Left ventricle myocardium inferior (tissue), 1 donor: ENCODE measurements at places on chromosomes 5 and 9. TPM values are rescaled to one million over a fixed set of nuclear protein-coding genes. Genes with fewer than 3 reads are reported as not detected.

The PROB1 gene
- 46.3 TPM for total RNA-seq

The KIAA0825 gene
- total RNA-seq = 2.2 TPM

DNA sequence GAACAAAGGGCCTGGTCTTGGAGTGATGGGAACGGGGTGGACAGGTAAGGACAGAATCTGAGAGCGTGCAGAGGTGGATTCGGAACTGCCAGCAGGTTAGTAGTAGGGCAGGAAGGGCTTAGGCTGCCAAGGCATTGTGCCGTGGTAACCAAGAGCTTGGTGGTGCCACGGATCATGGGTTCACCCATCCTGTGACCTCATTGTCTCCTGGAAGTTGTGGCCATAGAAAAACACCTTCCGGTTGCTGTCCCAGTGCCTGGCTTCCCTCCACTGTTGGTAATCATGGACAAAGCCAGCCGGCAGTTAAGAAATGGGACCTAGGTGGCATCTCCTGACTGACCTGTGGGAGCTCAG is 42.5 kb upstream of the CFAP157 start:
- H3K4me3 ChIP-seq = no peak overlapping the region
- no peaks in the 10 kb centered on the region for H3K27me3 ChIP-seq
- no peak for DNase-seq

The NEK6 gene
- 8.7 TPM for total RNA-seq

The GABRA6 gene
- not detected for total RNA-seq

- DNase-seq = no peak
- H3K4me3 ChIP-seq = no peak overlapping the region
- no peaks in the 10 kb centered on the region for H3K36me3 ChIP-seq
- no peaks in the 10 kb centered on the region for H3K27me3 ChIP-seq
- H3K27ac ChIP-seq = no peak overlapping the region
- no peaks in the 10 kb centered on the region for H3K4me1 ChIP-seq
These were observed 256.5 kb upstream of the FBXL7 start for GRCh38 chr5:15243301-15244020.

GRCh38 chr5:150515446-150515845 is 7.5 kb downstream of the NDST1 start:
- peaks cover 6% of the 10 kb centered on the region for H3K36me3 ChIP-seq
- H3K27ac ChIP-seq = peak overlapping the region; percentile 73
- H3K4me3 ChIP-seq = no peak overlapping the region
- peaks cover 99% of the 10 kb centered on the region for H3K4me1 ChIP-seq
- no peaks in the 10 kb centered on the region for H3K27me3 ChIP-seq

The PHF24 gene
- total RNA-seq = 0.11 TPM

DNA sequence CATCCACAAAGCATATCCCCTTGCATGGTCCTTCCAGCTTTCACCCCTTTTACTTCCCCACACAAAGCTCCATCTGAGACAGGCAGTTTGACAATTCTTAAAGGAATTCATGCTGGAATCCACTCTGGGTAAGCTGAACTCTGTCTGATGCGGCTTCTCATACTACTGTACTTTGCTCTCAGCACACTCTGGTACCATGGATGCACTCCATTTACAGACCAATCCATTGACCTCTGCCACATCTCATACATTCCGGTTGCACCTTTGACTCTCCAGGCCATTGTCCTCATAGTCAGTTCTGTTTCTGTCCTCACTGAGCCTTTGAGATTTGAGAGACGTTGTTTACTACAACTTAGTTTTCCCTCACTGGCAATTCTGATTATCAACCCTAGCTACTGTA is 12.2 kb downstream of the SPATA9 start:
- no peak overlapping the region for H3K4me3 ChIP-seq
- no peaks in the 10 kb centered on the region for H3K27me3 ChIP-seq
- DNase-seq = no peak
- peak overlapping the region; percentile 72 for H3K27ac ChIP-seq
- H3K36me3 ChIP-seq = no peaks in the 10 kb centered on the region

The PCDHB9 gene
- 1.2 TPM for total RNA-seq

GRCh38 chr5:111507276-111507675 is 5.1 kb downstream of the STARD4 start:
- H3K27ac ChIP-seq = no peak overlapping the region
- no peak for DNase-seq
- no peak overlapping the region for H3K4me3 ChIP-seq

GRCh38 chr9:33794560-33794959 is 801 bp upstream of the PRSS3 start:
- no peak overlapping the region for H3K27ac ChIP-seq
- H3K4me3 ChIP-seq = no peak overlapping the region
- no peaks in the 10 kb centered on the region for H3K36me3 ChIP-seq
- no peaks in the 10 kb centered on the region for H3K4me1 ChIP-seq

The HAPLN1 gene
- total RNA-seq = 2.1 TPM

GRCh38 chr5:8864053-8864452 is 681.8 kb downstream of the SEMA5A start:
- H3K36me3 ChIP-seq = no peaks in the 10 kb centered on the region
- no peak for DNase-seq
- H3K4me3 ChIP-seq = no peak overlapping the region
- no peaks in the 10 kb centered on the region for H3K4me1 ChIP-seq
- H3K27ac ChIP-seq = no peak overlapping the region

- DNase-seq = no peak
- no peaks in the 10 kb centered on the region for H3K36me3 ChIP-seq
- H3K4me3 ChIP-seq = no peak overlapping the region
These were observed 30.3 kb upstream of the RFK start for GRCh38 chr9:76424491-76424890.

- H3K36me3 ChIP-seq = peaks cover 28% of the 10 kb centered on the region
- H3K27ac ChIP-seq = peak within 1 kb of the TSS; percentile 91
- H3K27me3 ChIP-seq = no peaks in the 10 kb centered on the region
- DNase-seq = peak; percentile 85
- H3K4me3 ChIP-seq = peak within 1 kb of the TSS; percentile 92
- peaks cover 28% of the 10 kb centered on the region for H3K4me1 ChIP-seq
These were observed at the start of gene PTGR1 for GRCh38 chr9:111599092-111599954. TSS of gene PTGR1 (minus strand) at chr9:111599647. CDS start at chr9:111597422, 2,225 bp downstream.

The ENHO gene
- total RNA-seq = not detected

- no peak overlapping the region for H3K27ac ChIP-seq
- peaks cover 18% of the 10 kb centered on the region for H3K4me1 ChIP-seq
- no peaks in the 10 kb centered on the region for H3K36me3 ChIP-seq
- H3K4me3 ChIP-seq = no peak overlapping the region
- no peaks in the 10 kb centered on the region for H3K27me3 ChIP-seq
- no peak for DNase-seq
These were observed 106.0 kb upstream of the LRRTM2 start for GRCh38 chr5:138981131-138981530.

The SPINK4 gene
- not detected for total RNA-seq

The CARTPT gene
- not detected for total RNA-seq

DNA sequence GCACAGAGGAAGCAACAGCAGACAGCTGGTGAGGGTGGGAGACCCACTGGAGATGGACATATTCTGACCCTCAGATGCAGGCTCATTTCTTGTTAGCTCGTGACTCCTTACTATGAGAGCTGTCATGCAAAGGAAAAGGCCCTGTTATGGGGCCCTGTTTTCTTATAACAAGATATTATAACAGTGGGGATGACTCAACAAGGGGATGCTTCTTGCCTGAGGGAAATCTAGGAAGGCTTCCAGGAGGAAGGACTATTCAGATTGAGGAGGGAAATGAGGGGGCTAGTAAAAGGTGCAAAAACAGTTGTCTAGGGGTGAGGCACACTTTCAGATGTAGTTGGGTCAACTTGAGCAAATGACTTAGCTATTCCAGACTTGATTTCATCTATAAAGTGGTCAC is 83.0 kb downstream of the DAB2IP start:
- no peak for DNase-seq
- no peak overlapping the region for H3K4me3 ChIP-seq
- H3K27ac ChIP-seq = peak overlapping the region; percentile 99
- no peaks in the 10 kb centered on the region for H3K27me3 ChIP-seq

DNA sequence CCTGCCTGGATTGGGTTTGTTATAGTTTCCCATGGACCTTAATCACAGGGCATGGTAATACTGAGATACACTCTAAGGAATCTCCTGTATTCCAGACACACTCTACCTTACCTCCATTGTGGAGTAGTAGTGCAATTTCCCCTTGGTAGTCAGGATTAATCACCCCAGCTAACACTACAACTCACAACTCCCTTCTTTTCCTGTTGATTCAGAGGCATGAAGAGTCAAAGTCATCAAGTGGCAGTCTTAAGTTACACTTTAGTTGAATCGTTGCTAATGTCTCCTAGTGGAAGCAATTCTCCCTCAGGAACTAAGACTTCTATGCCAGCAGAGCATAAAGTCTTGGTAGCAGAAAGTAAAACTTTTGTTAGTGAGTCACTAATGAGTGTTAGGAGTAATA is 122.7 kb upstream of the APC start:
- H3K27ac ChIP-seq = no peak overlapping the region
- no peaks in the 10 kb centered on the region for H3K4me1 ChIP-seq
- DNase-seq = no peak
- no peaks in the 10 kb centered on the region for H3K36me3 ChIP-seq
- H3K27me3 ChIP-seq = no peaks in the 10 kb centered on the region

DNA sequence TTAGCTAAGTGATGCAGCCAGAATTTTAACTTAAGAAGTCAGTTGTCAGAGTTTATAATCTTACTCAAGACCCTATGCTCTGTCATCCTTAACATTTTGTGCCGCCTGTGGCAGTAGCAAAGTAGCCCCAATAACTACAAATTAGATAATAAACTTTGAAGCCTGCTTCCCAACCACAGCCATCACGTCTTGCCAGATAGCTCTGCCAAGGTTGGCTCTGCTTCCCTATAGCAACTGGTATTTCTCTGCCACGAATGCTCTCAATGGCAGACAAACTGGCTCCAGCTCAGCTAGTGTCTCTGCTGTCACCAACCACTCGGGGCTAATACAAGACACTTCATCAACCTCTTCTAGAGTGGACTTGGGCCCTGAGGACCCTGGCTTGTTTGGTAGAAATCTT is 576.1 kb downstream of the CDH12 start:
- no peaks in the 10 kb centered on the region for H3K36me3 ChIP-seq
- H3K4me1 ChIP-seq = no peaks in the 10 kb centered on the region
- no peak for DNase-seq
- H3K27ac ChIP-seq = no peak overlapping the region

The RGS14 gene
- total RNA-seq = 4.6 TPM

DNA sequence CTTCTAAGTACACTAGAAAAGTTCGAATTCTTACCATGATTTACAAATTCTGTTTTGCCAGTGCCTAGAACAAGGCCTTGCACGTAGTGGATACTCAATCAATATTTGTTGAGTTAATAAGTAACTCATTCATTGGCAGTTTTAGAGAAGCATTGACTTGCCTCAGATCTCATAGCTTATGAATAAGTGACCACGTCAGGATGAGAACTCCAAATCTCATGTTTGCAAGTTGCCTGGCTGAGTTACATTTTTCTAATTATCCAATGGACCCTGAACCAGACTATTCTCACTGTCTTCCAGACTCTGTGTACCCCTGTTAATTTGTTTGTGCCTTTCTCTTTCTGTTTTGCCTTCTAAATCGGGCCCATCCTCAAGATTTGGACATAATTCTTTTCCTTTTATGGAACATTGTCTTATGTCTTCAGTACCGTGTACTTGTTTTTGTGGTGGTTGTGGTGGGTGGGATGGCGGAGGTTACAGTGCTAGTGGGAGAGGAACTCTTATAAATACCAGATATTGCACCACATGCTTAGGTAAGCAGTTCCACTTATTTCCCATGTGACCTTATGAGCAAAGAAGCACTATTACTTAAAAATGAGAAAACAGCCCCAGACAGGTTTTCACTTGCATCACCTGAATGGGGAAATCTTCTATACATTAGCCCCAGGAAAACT is 96.3 kb downstream of the UNC13B start:
- H3K4me1 ChIP-seq = no peaks in the 10 kb centered on the region
- H3K27me3 ChIP-seq = no peaks in the 10 kb centered on the region
- no peak overlapping the region for H3K4me3 ChIP-seq
- H3K27ac ChIP-seq = no peak overlapping the region
- no peak for DNase-seq

DNA sequence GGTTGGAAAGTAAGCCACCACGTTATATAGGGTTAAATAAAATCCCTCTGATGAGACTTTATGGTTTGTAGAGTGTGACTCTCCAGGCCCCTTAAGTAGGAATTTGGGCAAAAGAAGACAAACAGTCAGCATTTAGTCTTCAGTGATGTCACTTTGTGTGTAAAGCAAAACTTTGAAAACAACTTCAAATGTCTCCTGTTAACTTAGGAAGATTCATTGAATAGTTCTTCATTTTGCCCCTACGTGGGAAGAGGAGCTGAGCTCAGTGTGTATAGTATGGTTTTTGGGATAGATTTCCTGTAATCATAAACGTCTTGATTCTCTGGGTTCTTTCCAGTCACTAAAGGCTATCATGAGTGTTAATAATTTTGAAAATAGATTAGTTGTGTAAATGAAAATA is 101.3 kb downstream of the GADD45G start:
- no peak for DNase-seq
- no peak overlapping the region for H3K27ac ChIP-seq
- H3K36me3 ChIP-seq = no peaks in the 10 kb centered on the region

The OGN gene
- total RNA-seq = 19.2 TPM

DNA sequence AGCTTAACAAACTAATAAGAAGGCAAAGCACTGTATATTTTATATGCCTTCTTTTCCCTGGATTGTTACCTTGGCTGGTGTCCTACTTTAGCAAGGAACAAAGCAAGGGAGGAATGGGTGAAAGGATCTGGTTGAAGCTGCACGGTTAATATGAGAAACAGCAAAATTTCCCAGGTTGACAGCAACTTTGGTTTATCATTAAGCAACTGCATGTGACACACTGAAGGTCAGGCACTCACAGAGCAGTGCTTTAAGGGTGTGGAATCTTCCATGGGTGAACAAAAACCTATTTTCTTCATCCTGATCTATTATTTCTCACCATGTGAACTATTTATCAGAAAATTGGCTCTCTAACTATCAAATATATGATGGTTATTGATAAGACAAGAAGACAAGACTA is 109.0 kb upstream of the ATP10B start:
- no peaks in the 10 kb centered on the region for H3K27me3 ChIP-seq
- DNase-seq = no peak
- no peak overlapping the region for H3K4me3 ChIP-seq
- H3K27ac ChIP-seq = no peak overlapping the region
- H3K4me1 ChIP-seq = no peaks in the 10 kb centered on the region
